Activated CD8-positive, alpha-beta memory T cell treated with anti-CD3 and anti-CD28 coated beads for 24 hours (primary cell): ENCODE measurements at places on chromosomes 16 and 17.

GRCh38 chr17:69406941-69407340, 7.6 kb upstream of the MAP2K6 start:
- DNase-seq: no peak

DNA sequence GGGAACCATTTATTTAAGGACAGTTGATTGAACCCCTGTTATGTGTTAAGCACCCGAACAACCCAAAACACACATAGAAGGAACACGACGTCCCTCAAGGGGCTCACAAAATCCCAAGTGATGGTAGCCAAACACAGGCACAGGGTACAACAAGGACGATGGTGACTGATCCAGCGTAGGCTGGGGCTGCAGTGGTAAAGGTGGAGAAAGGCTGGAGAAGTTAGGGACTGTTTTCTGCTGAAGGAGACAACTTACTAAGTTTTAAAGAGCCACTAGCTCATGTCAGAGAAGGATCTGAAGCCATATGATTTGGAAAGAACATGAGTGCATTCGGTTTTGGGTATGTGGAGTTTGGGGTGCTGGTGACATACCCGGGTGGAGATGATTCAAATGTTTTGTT, 229.6 kb upstream of the TNRC6C start:
- DNase-seq: no peak

DNA sequence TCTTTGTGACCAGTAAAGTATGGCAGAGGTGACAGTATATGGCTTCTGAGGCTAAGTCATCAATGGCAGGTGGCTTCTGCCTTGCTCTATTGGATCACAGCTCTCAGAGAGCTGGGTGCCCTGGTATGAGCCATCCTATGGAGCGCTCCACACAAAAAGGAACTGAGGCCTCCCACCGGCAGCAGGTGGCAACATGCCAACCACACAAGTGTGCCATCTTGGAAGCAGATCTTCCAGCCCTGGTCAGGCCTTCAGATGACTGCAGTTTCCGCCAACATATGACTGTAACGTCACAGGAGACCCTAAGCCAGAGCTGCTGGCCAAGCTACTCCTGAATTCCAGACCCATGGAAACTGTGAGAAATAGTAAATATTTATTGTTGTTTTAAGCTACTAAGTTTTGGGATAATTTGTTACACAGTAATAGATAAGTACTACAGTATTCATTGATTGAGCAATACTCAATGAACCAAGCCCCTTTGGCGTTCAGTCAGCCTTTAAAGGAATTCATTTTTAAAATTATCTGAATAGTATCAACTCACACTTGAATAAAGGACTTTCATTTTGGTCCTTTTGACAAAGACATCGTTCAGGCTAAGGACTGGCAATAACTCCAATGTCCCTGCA, 69.4 kb upstream of the LHX1 start:
- DNase-seq: no peak

DNA sequence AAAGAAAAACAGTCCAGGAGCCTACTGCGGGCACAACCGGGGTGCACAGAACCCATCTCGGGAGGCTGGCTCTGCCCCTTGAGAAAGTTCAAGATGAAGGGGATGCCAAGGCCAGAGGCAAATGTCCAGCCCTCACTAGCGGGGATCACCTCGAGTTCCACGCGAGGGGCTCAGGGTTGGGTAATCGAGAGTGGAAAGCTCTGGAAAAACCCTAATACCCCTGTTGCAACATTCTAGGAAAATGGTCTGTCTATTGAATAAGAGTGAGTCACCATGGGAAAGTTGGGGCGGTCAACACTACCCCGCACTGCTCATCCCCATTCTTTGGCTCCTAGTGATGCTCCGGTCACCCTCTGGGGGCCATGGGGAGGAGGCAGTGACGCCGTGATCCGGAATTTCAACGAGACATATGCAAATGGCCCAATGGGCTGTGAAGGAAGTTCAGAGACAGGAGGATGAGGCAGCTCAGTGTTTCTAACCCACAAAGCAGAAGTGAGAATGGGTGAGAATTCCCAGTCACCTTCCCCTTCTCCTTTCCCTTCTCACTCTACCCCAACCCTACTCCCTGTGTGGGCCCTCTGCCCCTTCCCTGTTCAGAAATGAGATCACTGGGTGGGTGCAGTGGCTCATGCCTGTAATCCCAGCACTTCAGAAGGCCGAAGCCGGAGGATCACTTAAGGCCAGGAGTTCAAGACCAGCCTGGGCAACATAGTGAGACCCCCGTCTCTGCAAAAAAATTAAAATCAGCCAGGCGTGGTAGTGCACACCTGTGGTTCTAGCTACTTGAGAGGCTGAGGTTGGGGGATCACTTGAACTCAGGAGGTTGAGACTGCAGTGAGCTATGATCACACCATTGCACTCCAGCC, 22.4 kb downstream of the SOCS3 start:
- no peak for DNase-seq

DNA sequence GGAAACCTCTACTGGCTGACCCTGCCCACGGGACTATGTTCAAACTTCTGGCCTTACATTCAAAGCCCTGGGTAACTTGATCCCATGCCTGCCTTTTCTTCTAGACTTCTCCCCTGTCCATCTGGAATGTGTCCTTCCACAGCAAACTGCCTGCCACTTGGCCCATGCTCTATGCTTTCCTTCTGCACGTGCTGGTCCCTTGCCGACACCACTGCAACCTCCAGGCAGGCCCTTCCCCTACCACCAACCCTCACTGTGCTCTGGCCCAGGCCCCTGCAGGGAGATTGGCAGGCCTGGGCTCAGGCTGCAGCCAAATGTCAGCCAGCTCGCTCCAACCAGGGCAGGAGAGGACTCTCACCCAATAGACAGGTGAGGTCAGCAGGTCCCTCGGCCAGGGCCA, 11.0 kb downstream of the HSD11B2 start:
- no peak for DNase-seq

GRCh38 chr17:34389126-34389750, 26.2 kb upstream of the CCL1 start:
- DNase-seq: no peak

- no peak for DNase-seq
Observed at GRCh38 chr16:72814226-72814625, 233.7 kb downstream of the ZFHX3 start.

DNA sequence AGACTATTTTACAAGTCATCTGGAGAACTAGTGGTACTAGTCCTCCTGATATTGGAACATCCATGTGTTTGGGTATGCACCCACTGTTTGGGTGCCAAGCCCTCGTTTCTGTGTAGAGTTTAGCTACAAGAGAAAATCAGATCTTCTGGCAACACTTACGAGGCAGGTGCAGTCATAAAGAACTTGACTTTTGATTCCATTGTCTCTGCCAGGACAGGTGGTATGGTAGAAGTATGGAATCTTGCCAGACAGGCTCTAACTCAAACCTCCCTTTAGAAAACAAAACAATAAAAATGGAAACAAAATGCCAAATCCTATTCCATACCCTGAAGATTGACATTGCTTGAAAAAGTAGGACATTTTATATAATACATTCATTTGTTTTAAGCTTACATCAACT, 16.0 kb downstream of the RNF43 start:
- no peak for DNase-seq

DNA sequence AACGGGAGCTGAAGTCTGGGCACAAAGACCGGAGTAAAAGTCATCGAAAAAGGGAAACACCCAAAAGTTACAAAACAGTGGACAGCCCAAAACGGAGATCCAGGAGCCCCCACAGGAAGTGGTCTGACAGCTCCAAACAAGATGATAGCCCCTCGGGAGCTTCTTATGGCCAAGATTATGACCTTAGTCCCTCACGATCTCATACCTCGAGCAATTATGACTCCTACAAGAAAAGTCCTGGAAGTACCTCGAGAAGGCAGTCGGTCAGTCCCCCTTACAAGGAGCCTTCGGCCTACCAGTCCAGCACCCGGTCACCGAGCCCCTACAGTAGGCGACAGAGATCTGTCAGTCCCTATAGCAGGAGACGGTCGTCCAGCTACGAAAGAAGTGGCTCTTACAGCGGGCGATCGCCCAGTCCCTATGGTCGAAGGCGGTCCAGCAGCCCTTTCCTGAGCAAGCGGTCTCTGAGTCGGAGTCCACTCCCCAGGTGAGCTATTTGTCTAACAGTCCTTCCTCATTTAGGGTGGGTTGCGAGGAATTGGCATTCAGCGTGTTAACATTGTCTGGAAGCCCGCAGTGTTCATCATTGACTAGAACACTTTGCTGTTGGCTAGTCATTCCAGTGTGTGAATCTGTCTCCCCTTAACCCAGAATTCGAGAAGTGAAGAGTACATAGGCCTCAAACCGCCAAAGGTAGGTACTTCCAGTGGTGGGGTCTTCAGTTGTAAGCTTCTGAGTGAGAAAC, 1.5 kb downstream of the CDK12 start:
- DNase-seq: peak; percentile 59

- no peak for DNase-seq
Observed at GRCh38 chr17:1089915-1090314, 89.9 kb downstream of the ABR start.

DNA sequence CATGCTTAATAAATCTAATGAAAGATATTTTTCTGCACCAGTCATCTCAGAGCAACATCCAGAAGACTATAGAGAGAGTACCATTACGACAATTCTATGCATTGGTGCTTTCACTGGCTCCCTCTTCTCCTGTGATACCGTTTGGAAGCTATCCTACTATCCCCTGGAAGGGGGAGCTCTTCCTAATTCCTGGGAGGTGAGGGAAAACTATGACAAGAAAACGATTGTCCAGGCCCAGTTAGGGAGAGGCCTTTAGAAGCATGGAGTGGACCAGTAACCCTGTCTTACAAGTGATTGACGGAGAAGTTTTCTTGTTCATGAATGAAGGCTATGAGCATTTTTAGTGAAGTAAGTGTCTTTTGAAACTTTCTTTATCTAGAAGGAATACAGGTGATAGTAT, 150.2 kb downstream of the TANC2 start:
- DNase-seq: no peak

GRCh38 chr17:69525920-69526841, 111.7 kb downstream of the MAP2K6 start:
- no peak for DNase-seq
